ENCODE measurements at places on chromosomes 7 and 10.

GRCh38 chr7:24755541-24756407 lies 1.5 kb downstream of the GSDME start:
- DNase-seq: no peak

GRCh38 chr10:93657757-93658156 lies 44.6 kb downstream of the FRA10AC1 start:
- DNase-seq: no peak

GRCh38 chr10:34985823-34986222 lies 104.3 kb downstream of the CUL2 start:
- peak; percentile 11 for DNase-seq

DNA sequence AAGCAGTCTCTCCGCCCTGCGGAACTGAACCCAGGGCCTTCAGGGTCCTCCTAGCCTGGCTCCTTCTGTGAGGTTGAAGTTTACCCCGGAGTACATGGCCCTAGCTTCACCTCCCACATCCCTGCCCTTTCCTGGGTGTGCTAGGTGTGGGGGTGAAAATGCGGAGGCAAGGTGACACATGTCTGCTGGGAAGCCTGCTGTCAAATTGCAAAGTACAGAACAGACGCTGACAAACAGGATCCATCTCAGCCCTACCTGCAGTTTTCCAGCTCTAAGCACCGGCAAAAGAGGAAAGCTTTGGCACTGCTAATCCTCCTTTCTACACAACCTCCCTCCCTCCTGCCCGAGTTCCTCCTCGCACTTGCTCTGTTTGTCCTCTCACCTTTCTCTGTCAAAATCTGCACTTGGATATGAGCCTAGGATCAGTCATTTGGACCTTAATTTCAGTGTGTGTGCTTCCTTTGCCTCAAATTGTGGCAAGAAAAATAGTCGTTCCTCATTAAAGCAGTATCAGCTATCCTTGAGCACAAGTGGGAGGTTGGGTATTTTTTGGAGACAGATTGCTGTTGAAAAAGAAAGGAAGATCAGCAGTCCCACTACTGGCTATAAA lies 14.4 kb upstream of the GPR15LG start:
- peak; percentile 9 for DNase-seq

GRCh38 chr10:125515571-125515970 lies 167.4 kb downstream of the TEX36 start:
- no peak for DNase-seq

All from OCI-M1 (cell line).